ENCODE measurements at places on chromosomes 12 and 14.
A peak's percentile ranks its signal among the peaks of the same experiment; 100 is the strongest.

DNA sequence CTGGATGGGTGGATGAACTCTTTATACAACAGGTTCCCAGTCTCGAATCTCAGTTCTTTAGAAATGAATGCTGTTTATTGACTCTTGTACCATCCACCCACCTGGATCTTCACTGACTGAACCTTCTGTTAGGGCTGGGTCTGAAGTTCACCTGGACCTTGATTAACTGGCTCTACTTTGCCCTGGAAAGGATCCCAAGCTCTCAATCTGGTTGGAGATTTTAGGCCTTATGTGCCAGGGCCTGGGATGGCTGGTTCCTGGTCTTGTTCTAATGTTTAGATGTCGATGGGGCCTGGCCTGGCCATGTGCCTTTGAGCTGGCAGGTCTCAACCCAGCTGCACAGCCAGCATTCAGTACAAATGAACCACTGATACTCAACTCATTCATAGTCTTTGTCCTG is 76.5 kb upstream of the MED13L start:
- DNase-seq = no peak

- no peak for DNase-seq
These were observed 160.9 kb downstream of the SPTSSA start for GRCh38 chr14:34300882-34301734.

DNA sequence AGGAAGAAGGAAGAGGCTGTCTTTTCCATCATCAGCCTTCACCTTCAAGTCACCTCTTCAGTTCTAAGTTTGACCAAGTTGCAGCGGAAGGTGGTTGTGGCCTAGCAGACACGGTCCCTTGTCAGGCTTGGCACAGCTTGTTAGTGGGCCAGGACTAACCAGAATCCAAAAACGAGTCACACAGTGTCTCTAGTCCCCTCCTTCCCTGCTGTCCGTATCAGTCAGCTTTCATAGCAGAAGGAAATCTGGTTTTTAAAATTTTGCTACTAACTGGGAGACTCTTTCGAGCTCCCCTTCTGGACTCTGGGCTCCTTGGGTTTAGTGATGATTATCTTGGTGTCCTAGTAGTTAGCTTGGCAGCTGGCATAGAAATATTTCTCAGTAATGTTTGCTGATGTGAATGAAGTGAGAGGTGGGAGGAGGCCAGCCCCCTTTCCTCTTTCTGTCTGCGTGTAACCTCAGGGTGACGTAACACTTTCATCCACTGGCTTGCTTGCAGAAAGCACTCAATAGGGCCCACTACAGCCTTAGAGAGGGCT is 3.8 kb downstream of the ETV6 start:
- peak; percentile 35 for DNase-seq

GRCh38 chr12:6430124-6430989 is 14.4 kb upstream of the CD27 start:
- DNase-seq = no peak

DNA sequence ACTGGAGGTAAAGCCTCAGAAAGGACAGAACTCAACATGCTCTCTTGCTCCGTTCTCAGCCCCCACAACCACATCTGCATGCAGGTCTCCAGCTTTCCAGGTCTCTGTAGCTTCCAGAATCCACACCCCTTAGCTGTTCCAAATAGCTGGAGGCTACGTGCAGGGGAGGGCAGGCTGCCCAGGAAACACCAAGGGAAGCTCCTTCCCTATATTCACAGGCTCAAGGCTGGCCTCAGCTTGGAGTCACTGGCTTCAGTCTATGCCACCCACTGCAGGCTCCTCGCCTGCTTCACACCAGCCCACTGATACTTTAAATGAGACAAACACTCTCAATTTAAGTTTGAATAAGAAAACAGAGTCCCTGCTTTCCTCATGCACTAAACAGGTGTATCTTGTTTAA is 73.3 kb downstream of the ASCL4 start:
- DNase-seq = no peak

DNA sequence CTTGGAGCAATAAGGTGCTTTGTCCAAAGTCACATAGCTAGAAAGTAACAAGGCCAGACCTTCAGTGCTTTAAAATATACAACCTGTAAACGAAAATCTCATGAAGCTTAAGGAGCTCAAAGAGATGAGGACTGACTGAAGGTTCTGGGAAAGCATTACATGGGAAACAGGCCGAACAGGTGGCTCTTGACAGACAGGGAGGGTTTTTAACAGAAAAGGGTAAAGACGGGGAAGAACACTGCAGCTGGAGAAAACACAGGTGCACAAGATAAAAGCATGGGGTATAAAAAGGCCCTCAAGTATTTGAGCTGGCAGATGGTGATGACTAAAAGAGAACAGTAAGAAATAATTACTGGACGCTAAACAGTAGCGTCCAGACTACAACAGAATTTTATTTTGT is 257.2 kb downstream of the NELL2 start:
- DNase-seq = no peak

DNA sequence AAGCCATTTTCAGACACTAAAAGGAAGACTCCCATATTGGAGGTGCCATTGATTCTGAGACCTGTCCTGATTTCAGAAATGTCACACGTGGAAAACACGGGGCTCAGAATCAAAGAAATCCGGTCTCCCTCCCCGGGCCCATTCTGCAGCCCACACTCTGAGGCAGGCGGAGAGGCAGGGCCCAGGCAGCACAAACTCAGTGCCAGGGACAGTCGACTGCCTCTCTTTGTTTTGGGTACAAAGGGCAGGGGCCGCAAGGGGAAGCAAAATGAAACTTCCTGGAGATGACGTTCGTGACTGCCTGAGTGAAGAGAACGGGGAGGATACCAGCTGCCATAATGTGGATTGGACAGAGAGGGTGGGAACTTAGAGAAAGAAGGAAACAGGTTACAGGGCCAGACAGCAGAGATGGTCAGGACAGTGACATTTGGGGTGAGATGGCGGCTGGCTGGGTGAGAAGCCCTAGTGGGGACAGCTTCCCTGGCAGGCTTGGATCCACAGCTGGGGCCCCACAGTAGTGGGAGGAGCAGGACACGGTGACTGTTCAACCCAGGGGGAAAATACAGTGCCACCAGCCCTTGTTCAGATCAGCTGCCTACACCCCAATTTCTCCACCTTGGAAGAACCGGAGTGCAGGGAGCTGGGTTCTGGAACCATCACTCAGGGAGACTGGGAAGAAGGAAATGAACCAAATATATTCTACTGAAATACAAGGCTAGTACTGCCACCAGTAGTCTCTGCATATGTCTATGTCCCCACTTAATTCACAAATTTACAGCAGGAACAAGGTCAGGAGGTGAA is 8.1 kb downstream of the GAPDH start:
- no peak for DNase-seq

GRCh38 chr14:65419593-65420252 is 7.2 kb downstream of the FUT8 start:
- no peak for DNase-seq

DNA sequence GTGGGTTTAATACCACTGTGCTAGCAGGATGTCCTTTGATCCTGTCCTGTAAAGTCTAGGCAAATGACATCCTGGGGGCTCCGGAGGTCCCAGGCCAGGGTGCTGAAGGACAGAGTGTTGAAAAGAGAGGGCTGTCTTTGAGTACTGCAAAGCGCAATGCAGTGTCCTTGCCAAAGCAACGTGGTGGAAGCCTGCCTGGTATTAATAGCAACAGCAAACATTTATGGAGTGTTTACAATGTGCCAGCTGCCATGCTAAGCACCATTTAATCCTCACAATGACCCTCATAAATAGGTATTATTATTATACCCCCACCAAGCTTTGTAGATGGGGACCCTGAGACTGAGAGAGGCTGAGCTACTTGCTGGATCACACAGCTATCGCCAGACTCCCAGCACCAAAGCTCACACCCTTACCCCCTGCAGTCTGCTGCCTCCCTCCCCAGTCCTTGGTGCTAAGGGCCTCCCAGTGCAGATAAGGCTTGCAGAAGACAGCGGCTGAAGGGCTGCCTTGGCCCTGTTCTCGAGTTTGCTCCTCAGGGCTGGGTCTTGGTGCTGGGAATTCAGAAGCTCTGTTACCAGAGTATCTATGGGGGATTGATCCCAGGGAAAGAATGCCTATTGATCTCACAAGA is 427.7 kb downstream of the FUT8 start:
- DNase-seq = no peak

GRCh38 chr12:48286665-48287064 is 64.1 kb downstream of the ZNF641 start:
- DNase-seq = no peak

GRCh38 chr12:6295094-6295811 is 15.2 kb upstream of the PLEKHG6 start:
- DNase-seq = no peak

DNA sequence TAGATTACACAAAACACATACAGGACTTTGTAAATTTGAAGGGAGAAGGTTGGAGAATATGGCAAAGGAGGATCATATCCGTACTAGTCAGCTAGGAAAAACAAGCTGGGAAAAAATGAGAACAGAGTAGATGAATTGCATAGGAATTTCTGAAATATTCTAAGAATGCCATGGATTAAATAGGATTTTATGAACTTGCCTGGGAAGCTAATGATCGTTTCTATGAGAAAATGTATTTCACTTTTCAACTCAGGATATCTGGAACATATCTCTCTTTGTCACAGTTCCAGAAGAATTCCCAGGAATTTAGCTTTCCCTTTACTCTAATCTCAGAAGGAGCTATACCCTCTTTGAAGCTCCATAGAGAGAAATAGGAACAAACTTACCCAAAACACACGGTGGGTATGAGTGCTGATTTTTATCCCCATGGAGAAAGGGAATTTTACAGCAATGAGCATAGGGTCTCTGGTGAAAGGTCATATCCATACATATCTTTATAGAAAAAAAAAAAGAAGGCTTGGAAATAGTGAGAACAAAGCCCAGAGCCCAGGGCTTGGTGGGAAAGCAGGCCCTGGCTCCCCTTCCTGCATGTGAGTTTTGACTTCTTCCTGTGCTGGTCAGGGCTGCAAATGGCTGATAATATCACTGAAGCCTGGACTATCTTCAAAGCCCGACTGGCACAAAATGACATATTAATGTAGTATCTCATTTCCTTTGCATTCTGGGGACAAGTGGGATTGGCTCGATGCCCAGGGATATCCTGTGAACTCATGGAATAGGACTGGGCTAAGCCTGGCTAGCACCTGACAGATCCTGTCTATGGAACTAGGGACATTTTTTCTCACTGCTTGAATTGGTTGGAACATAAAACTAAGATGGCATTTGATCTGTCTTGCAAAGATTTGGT is 136.3 kb downstream of the AEBP2 start:
- no peak for DNase-seq

GRCh38 chr14:75437201-75438143 is 9.7 kb downstream of the JDP2 start:
- DNase-seq = no peak

GRCh38 chr12:76701690-76702089 is 62.2 kb upstream of the ZDHHC17 start:
- no peak for DNase-seq

DNA sequence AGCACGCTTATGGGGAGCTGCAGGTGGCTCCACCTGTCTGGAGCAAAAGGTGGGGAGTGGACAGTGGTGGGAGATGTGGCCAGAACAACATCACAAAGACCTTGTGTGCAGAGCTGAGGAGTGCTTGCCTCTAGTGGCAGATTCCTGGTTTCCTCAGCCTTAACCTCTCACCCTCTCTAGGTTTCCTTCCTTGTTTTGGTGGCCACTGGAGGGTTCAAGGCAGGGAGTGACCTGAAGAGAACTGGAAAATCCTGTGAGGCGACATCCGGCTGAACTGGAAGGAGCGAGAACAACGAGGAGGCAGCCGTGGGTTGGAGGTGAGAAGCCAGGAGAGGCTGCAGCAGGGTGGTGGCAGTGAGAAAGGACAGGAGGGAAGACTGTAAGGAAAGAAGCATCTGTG is 6.3 kb upstream of the FLVCR2 start:
- DNase-seq = no peak

- no peak for DNase-seq
These were observed 5.2 kb downstream of the DHRS2 start for GRCh38 chr14:23641180-23641914.

DNA sequence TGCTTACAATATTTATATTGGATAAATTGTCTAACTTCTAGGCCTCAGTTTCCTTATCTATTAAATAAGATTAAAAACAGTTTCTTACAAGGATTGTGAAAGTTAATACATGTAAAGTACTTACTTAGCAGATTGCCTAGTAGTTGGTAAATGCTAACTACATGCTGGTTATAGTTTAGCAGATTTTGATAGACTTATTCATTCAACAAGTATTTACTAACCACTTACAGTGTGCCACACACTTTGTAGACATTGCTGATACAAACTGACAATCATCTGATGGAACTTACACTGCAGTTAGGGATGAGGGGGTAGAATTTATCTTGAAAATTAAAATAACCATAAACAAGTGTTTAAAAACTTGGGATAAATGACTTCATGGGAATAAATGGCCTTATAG is 50.4 kb downstream of the ARID2 start:
- no peak for DNase-seq
